ENCODE measurements at places on chromosomes 1 and 21.

DNA sequence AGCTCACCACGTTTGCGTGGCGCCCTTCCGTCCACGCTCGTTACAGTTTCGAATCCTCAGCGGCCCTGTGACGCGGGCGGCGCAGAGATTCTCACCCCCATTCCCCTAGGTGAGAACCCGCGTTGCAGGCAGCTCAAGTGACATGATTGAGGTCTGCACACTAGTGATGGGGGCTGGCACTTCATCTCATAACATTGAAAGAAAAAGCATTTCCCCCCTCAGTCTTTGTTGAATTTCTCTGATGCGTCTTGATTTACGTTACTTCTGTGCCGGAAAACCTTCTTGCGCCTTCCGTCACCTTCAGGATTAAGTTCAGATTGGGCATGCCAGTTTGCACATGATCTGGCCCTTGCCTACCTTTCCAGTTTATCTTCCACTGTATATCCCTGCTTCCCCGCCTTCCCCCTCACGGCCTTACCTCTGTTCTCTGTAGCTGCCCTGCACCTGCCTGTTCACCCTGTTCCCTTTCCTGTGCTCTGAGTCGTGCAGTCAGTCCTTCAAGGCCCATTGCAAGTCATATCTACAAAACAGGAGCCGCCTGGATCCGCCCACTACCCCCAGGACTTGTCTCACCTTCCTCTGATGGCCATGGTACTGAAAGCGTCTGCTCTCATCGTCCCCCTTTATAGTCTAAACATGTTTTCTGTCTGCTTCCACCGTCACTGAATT, 1.1 kb downstream of the CTPS1 start:
- no peak for DNase-seq

GRCh38 chr1:161061419-161061818, 8.3 kb downstream of the ARHGAP30 start:
- DNase-seq = no peak

- no peak for DNase-seq
These were observed 16.7 kb upstream of the ACBD3 start for GRCh38 chr1:226203240-226203639.

DNA sequence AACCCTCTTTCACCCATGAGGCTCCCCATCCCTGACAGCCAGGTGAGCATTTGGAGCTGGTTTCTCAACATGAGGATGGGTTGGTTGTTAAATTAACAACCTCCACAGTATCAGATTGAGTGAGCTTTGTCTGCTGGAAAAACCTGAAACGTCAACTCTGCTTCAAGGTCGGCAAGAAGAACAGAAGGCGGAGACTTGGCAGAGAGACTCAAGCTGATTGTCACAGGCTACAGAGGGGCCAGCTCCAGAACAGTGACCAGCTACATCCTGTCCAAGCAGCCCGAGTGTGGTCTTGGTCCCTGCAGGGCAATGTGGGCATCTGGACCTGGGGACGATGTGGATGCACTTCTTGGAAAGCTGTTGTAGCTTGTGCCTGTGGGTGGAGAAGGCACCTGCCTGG, 36.6 kb upstream of the TMEM51 start:
- DNase-seq = no peak

- DNase-seq = no peak
These were observed 163.9 kb downstream of the ST6GALNAC5 start for GRCh38 chr1:77031106-77031662.
